ENCODE measurements at places on chromosomes 2 and 18.

DNA sequence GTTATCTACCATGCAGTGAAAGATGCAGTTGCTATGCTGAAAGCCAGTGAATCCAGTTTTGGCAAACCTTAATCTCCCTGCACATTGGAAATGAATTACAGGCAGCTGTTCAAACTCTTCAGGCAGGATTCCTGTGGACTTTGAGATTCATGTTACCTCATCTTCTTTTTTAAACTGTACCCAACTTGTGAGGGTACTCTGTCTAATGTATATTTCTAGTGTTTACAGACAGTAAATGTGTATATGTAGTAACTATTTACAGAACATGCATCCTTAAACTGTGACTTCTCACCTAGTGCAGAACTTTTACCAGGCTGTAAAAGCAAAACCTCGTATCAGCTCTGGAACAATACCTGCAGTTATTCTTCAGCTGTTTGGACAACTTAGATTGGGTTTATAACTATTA is 50.9 kb downstream of the KDM3A start:
- no peak for DNase-seq
- peaks cover 46% of the 10 kb centered on the region for H3K36me3 ChIP-seq
- H3K4me1 ChIP-seq: peaks cover 4% of the 10 kb centered on the region
- peak overlapping the region; percentile 62 for H3K27ac ChIP-seq
- no peaks in the 10 kb centered on the region for H3K27me3 ChIP-seq

DNA sequence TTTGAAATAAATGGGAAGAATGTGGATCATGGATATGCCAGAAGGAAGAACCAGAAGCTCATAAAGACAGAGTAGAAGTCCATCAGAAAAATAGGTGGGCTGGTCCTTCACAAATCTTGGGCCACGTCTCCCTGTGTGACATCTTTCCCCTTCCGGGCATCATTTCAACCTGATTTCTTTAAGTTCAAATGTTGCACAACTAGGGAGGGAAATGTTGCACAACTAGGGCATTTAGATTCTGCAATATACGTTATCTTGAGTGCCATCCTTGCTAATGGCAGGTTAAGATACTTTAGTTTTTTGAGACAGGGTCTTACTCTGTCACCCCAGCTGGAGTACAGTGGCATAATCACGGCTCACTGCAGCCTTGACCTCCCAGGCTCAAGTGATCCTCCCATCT is 129.6 kb downstream of the CERS6 start:
- H3K27ac ChIP-seq: no peak overlapping the region
- H3K27me3 ChIP-seq: no peaks in the 10 kb centered on the region
- H3K4me1 ChIP-seq: peaks cover 15% of the 10 kb centered on the region
- H3K4me3 ChIP-seq: no peak overlapping the region
- no peak for DNase-seq

GRCh38 chr2:85772019-85772745 is 18.4 kb downstream of the ATOH8 start:
- H3K27ac ChIP-seq: peak overlapping the region; percentile 93
- peak overlapping the region; percentile 64 for H3K4me3 ChIP-seq
- peak; percentile 90 for DNase-seq
- peaks cover 13% of the 10 kb centered on the region for H3K36me3 ChIP-seq

DNA sequence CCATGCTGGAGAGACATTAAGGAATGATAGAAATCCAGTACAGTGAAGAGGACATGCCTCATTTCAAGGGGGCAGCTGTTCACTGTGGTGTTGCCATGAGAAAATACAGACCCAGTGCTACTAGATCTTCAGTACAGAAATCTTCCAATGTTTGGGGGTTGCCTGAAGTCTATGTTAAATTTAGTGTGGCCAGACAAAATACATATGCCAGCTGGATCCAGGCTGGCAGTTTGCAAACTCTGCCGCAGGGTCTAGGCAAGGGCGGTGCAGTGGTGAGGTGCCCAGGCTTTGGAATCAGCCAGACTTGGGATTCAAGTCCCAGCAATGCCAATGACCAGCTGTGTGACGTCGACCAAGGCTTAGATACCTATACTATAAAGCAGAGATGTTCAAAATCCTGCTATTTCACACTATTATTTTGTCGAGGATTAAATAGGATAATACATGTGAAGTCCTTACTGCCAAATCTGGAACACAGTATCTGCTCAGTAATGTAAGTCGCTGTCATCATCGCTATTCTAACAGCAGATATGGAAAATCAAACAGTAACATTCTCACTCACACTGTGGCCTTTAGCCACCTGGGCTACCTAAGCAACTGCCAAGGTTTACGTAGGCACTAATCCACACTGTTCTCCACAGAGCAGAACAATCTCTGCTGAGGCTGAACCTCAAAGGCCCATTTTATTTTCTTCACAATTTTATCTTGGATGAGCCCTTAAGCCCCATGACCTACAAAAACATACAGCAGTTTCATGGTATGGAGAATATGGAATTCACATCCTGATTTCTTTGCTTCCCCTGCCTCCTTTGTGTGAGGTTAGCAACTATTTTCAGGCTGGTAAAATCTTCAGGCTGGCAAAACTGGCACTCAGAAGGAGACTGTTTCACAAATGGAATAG is 5.9 kb upstream of the TMSB10 start:
- H3K36me3 ChIP-seq: no peaks in the 10 kb centered on the region
- no peak for DNase-seq
- H3K27me3 ChIP-seq: no peaks in the 10 kb centered on the region
- peaks cover 11% of the 10 kb centered on the region for H3K4me1 ChIP-seq
- H3K27ac ChIP-seq: no peak overlapping the region

DNA sequence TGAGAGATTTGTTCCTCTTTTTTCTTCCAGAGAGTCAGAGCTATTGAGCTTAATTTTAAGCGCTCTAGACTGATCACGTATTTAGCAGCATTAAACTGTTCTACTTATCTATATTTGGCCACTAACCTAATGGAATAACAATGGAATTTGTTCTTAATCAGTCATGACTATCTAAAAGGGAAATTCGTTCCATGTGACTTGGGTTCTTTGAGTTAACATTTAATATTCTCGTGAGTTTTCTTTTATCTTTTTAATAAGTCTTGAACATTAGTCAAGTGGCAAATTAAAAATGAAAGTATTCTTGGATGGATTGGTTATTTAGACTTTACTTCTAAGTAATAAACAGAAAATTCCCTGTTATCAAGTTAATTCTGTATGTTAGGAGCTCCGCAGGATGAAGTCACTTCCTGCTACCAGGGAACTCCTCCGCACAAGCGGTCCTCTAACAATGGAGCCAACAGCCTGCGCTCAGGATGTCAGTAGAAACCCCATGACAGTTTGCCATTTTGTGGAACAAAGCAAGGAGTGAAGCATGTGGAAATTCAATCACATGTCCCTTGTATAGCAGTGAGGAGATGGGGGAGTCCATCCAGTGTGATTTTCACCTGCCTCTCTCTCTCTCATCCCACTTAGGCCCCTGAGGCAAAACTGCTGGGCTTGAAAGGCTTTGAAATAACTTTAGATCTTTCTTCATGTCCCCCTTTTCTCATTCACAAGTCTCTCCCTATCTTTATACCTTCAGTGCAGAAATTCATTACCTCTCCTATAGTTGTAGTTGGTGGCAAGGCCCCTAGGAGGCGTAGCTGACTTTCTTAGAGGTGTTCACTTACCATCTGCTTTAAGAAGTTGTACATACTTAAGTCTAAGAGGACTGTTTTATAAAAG is 138.1 kb downstream of the WDR7 start:
- H3K36me3 ChIP-seq: peaks cover 2% of the 10 kb centered on the region
- no peaks in the 10 kb centered on the region for H3K27me3 ChIP-seq
- no peak for DNase-seq
- H3K4me3 ChIP-seq: no peak overlapping the region
- H3K27ac ChIP-seq: no peak overlapping the region
- H3K4me1 ChIP-seq: no peaks in the 10 kb centered on the region

DNA sequence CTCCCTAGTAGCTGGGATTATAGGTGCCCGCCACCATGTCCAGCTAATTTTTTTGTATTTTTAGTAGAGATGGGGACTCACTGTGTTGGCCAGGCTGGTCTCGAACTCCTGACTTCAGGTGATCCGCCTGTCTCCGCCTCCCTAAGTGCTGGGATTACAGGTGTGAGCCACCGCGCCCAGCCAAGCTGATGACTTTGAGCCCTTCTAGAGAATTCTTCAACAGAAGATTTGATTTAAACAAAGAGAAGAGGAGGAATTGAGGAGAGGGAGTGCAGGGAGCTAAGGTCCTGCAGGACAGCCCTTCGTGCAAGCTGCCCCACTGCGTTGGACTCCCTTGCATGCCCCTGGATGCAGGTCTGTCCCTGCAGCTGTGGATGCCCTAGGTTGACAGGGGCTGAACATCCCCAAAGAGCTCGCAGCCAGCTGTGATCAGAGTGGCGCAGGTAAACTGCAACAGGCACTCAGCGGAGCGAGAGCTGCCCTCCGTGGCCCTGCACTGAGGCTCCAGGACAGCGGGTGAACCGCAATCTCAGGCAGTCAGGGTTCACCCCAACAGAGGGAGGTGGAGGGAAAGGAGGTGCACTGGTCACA is 13.7 kb downstream of the ADRA2B start:
- H3K4me3 ChIP-seq: no peak overlapping the region
- H3K4me1 ChIP-seq: peaks cover 22% of the 10 kb centered on the region
- H3K36me3 ChIP-seq: no peaks in the 10 kb centered on the region
- H3K27me3 ChIP-seq: no peaks in the 10 kb centered on the region

DNA sequence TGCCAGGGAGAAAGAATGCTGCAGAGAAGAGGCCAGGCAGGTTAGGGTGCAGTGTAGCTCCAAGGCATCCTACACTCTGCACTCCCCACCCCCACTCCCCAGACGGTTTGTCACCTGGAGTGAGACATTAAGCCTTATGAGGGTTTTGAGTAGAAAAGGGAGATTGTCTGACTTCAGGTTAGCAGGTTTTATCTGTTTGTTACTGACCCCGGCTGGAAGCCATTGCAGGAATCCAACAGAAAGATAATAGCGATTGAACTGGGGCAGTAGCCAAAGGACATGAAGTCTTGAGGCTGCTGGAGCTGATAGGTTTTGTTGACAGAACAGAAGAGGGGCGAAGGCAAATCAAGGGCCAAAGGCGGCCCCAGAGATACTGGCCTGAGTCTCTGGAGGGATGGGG is 36.0 kb upstream of the OR6B3 start:
- DNase-seq: no peak
- H3K27ac ChIP-seq: no peak overlapping the region
- H3K27me3 ChIP-seq: no peaks in the 10 kb centered on the region
- H3K4me3 ChIP-seq: no peak overlapping the region
- H3K4me1 ChIP-seq: no peaks in the 10 kb centered on the region
- no peaks in the 10 kb centered on the region for H3K36me3 ChIP-seq

DNA sequence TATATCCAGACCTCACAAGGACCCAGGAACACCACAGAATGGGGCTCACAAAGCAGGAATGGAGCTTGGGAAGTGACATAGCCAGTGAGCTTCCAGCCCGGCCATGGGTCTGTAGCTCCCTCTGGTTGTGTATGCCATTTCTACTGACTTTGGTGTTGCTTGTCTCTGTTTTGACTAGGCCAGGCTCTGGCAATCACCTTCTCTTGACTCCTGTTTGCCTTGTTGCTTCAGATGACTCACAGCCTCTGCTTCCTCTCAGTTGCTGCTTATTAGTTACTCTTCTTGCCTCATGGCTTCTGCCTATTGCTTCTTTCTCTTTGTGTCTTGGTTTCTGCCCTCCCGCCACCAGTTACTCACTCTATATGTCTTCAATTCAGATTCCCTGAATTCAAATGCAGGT is 15.8 kb upstream of the IER3IP1 start:
- no peak for DNase-seq
- no peaks in the 10 kb centered on the region for H3K36me3 ChIP-seq
- H3K4me3 ChIP-seq: no peak overlapping the region
- no peaks in the 10 kb centered on the region for H3K4me1 ChIP-seq
- no peaks in the 10 kb centered on the region for H3K27me3 ChIP-seq
- no peak overlapping the region for H3K27ac ChIP-seq

GRCh38 chr2:96951125-96951654 is 35.2 kb downstream of the FAM178B start:
- no peaks in the 10 kb centered on the region for H3K4me1 ChIP-seq
- no peaks in the 10 kb centered on the region for H3K36me3 ChIP-seq
- H3K27me3 ChIP-seq: no peaks in the 10 kb centered on the region
- no peak overlapping the region for H3K27ac ChIP-seq
- H3K4me3 ChIP-seq: no peak overlapping the region

GRCh38 chr2:17894005-17894404 is 15.5 kb downstream of the KCNS3 start:
- H3K27me3 ChIP-seq: no peaks in the 10 kb centered on the region
- no peak overlapping the region for H3K27ac ChIP-seq
- H3K36me3 ChIP-seq: no peaks in the 10 kb centered on the region
- no peak overlapping the region for H3K4me3 ChIP-seq
- H3K4me1 ChIP-seq: no peaks in the 10 kb centered on the region
- no peak for DNase-seq

DNA sequence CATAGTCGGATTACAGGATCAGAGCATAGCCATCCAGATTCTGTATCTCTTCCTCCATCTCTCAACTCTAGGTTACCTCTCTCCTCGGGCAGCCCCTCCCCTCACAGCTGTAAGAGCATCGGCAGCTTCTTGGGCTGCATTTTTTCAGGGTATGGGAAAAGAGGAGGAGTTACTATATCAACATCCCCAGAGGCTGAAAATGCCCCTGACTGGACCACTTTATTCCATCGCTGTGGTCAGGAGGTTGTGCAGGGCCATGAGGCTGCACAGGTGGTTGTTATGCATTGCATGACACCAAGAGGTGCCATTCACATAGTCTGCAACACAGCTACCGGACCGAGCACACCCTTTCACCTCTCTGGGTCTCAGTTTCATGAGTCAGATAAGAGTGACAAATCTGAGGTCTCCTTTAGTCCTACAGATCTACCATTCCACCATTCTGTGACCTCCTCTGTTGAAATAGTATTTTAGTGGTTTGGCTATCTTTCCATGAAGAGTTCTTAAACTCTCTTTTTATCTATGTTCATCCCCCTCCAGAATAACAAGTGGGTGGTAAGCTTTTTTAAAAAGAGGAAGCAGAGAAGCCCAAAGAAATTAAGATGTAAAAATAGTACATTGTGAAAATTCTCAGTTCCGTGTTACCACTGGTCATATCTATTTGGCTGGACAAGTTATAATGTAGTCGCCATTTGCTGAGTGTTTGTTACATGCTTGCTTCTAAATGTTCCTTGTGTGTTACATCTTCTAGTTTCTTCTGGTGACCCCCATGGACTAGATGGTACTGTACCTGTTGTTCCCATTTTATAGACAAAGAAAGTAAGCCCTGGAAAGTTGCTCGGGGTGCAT is 56.6 kb upstream of the SLC1A4 start:
- H3K27me3 ChIP-seq: no peaks in the 10 kb centered on the region
- no peaks in the 10 kb centered on the region for H3K4me1 ChIP-seq
- no peak for DNase-seq
- H3K36me3 ChIP-seq: no peaks in the 10 kb centered on the region
- H3K4me3 ChIP-seq: no peak overlapping the region

DNA sequence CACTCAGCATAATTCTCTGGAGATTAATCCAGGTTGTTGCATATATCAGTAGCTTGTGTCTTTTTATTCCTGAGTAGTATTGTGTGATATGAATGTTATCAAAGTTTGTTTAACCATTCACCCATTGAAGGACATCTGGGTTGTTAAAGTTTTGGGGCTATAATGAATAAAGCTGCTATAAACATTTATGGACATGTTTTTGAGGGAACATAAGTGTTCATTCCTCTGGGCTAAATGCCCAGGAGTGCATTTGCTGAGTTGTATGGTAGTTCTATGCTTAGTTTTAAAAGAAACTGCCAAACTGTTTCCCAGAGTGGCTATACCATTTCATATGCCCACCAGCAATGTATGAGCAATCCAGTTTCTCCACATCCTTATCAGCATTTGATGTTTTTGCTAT is 21.8 kb upstream of the KCNJ13 start:
- no peak for DNase-seq
- no peak overlapping the region for H3K4me3 ChIP-seq
- H3K36me3 ChIP-seq: peaks cover 22% of the 10 kb centered on the region
- H3K27me3 ChIP-seq: no peaks in the 10 kb centered on the region
- peaks cover 9% of the 10 kb centered on the region for H3K4me1 ChIP-seq

- no peak for DNase-seq
- H3K27ac ChIP-seq: no peak overlapping the region
- H3K36me3 ChIP-seq: no peaks in the 10 kb centered on the region
- no peaks in the 10 kb centered on the region for H3K27me3 ChIP-seq
Measured at GRCh38 chr2:169579044-169579443, 5.1 kb upstream of the PPIG start.

Data from thoracic aorta (tissue), 2 donors.